ENCODE measurements at places on chromosomes 3 and 15.

GRCh38 chr3:149554826-149555225, 80.3 kb downstream of the TM4SF4 start:
- DNase-seq, result no peak

GRCh38 chr3:149245738-149246451, 24.3 kb upstream of the CP start:
- DNase-seq, result no peak

DNA sequence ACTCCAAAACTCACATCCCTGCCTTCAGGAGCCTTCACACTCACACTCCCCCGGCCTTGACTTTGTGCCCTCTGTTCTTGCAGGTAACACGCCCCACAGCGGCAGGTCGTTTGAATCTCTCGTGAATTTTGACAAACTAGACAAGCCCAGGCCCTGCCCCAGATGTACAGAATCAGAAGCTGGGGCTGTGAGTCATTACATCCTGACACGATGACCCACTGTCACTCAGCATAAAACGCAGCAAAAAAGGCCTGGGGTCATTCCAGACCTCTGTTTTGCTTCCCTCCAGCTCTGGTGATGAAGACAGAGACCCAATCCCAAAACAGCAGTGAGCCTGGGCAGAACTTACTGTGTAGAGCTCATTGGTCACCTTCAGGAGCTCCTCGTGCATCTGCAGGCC, 116.4 kb upstream of the RAD18 start:
- DNase-seq, result no peak

- no peak for DNase-seq
Observed at GRCh38 chr3:62378311-62378789, 5.0 kb upstream of the FEZF2 start.

Data from stimulated activated CD4-positive, alpha-beta T cell treated with anti-CD3 and anti-CD28 coated beads, Interleukin-1b, Interleukin-23, amount 100 ng/mL, for 1 hour (primary cell).